Activated CD4-positive, alpha-beta T cell treated with anti-CD3 and anti-CD28 coated beads for 24 hours (primary cell): ENCODE measurements at places on chromosomes 13 and 19.

GRCh38 chr19:30330266-30330665 is 41.9 kb upstream of the ZNF536 start:
- no peak for DNase-seq

DNA sequence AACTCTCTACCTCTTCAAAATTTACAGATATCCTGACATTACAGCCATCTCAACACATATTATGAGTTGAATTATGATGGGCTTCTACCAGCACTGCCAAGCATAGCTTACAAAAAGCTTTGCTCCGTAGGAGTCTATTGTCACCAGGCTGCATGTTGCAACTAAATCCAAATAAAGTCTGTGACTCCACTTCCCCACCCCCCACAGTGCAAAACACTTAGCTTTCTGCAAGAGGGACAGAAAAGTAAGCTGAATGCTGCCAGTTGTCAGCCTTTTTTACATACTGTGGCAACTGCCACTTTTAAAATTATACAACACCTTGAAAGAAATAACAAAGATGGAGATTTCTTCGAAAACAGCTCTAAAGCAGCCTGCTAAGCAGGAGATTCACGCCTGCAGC is 189.1 kb downstream of the FGF14 start:
- no peak for DNase-seq

DNA sequence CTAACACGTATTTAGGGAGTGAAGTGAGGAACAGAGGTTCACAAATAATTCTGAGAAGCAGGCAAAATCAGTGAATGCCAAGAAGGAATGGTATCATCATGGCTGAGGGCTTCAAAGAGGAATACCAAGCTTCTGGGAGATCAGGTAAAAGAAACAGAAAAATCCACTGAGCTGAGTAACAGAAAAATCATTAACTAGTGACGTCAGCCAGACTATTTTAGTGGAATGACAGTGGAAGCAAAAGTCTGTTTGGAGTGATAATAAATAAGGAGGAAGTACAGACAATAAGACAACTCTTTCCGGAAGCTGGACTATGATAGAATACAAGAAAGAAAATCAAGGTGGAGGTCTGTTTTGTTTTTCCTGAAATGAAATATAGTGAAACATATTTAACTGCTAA is 83.5 kb downstream of the SACS start:
- DNase-seq, result no peak

GRCh38 chr13:98293570-98294142 is 116.6 kb upstream of the RNF113B start:
- no peak for DNase-seq

GRCh38 chr13:98997738-98998641 is 20.1 kb upstream of the DOCK9 start:
- DNase-seq, result no peak

GRCh38 chr13:110444226-110444653 is 117.3 kb downstream of the RAB20 start:
- no peak for DNase-seq

DNA sequence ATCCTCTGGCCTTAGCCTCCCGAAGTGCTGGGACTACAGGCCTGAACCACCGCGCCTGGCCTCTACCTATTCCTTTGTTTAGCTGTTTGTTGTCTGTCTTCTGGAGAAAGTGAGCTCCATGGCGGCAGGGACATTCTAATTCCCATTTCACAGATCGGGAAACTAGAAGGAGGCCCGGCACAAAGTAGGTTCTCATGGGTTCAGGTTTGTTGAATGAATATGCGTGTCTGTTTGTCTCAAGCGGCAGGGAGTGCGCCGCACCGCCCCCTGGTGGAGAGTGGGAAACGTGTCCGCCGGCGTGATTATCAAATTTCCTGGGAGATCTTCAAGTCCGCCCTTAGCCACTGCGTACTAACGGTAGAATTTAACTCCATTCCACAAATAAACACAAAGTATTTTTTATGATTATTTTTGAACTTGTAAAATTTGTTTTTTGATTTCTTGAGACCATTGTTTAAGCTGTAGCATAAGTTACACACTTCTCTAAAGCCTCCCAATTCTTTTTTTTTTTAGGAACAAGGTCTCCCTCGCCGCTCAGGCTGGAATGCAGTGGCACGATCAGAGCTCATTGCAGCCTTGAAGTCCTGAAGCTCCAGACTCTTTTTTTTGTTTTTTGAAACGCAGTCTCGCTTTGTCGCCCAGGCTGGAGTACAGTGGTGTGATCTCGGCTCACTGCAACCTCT is 8.9 kb upstream of the CCDC9 start:
- peak; percentile 74 for DNase-seq
